Activated gamma-delta T cell treated with anti-CD3 and anti-CD28 coated beads, Interleukin-2, amount 50 U/mL, for 16 hours (primary cell): ENCODE measurements at places on chromosomes 3 and 15.

- no peak for DNase-seq
Measured at GRCh38 chr3:116256843-116257485, 188.3 kb downstream of the LSAMP start.

GRCh38 chr15:85430406-85431204 is 50.2 kb downstream of the AKAP13 start:
- DNase-seq: no peak

GRCh38 chr3:67550541-67550940 is 103.9 kb downstream of the SUCLG2 start:
- DNase-seq: no peak

DNA sequence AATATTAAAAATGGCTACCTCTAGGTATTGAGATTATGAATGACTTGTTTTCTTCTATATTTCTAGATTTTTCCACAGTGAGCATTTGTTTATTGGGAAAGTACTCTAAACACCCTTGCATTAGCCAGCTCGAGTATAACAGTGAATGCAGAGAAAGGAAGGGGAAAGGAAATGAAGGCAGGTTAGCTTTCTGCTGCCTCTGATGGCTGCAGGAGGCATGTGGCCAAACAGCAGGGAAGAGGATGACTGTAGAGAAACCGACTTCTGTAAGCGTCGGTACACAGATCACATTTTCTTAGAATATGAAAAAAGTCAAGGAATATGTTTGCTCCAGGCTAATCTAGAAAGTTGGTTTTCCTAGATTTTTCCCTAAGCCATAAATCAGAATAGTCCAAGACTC is 19.8 kb downstream of the GNB5 start:
- no peak for DNase-seq

DNA sequence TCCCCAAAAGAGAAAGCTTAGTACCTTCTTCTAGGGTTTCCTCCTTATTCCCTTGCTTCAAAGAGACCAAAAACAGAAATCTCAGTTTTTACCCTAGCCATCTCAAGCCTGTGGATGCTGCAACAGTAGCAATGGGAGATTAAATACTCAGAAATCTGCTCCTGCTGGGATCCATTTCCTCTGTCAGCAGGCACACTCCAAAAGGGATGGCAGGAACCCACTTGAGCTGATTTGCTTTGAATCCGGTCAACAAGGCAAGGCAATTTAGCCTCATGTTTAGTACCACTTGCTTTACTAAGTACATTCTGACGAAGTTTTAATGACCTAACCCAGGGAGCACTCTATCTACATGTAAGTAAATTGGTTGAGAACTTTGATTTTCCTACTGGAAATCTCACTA is 590.0 kb upstream of the ADAMTS9 start:
- no peak for DNase-seq

- no peak for DNase-seq
Measured at GRCh38 chr3:134794950-134795745, at the start of gene EPHB1. Gene EPHB1, plus strand, starts transcription at chr3:134795260.

- DNase-seq: no peak
Measured at GRCh38 chr3:179005213-179005612, 66.4 kb downstream of the ZMAT3 start.

- no peak for DNase-seq
Measured at GRCh38 chr3:106985721-106986120, 391.5 kb upstream of the CCDC54 start.

GRCh38 chr3:127608362-127608718 is 10.1 kb downstream of the MCM2 start:
- DNase-seq: no peak
